Subcutaneous adipose tissue (tissue), 4 donors: ENCODE measurements at places on chromosomes 12 and 14. TPM values are rescaled to one million over a fixed set of nuclear protein-coding genes. Genes with fewer than 3 reads are reported as not detected.

PTGDR gene
- total RNA-seq: 2.0 TPM

GPR135 gene
- 8.2 TPM for total RNA-seq

SERPINA6 gene
- total RNA-seq: not detected

KRT79 gene
- 3.6 TPM for total RNA-seq

KRT72 gene
- not detected for total RNA-seq

ASB2 gene
- total RNA-seq: not detected

OR11G2 gene
- not detected for total RNA-seq

P3H3 gene
- 11.3 TPM for total RNA-seq

RAB21 gene
- 17.0 TPM for total RNA-seq

HOXC10 gene
- 20.9 TPM for total RNA-seq

BDKRB1 gene
- total RNA-seq: not detected

SH2B3 gene
- total RNA-seq: 28.2 TPM

SPPL3 gene
- total RNA-seq: 20.2 TPM

LRTM2 gene
- not detected for total RNA-seq

KLRD1 gene
- 7.0 TPM for total RNA-seq

SRSF5 gene
- 386 TPM for total RNA-seq

PLCZ1 gene
- not detected for total RNA-seq

SMCO3 gene
- not detected for total RNA-seq

KCNH5 gene
- total RNA-seq: not detected

KCNA5 gene
- total RNA-seq: 0.22 TPM

HRK gene
- total RNA-seq: not detected

EEF1AKMT3 gene
- 14.6 TPM for total RNA-seq

GALNT16 gene
- 8.8 TPM for total RNA-seq

PHETA1 gene
- total RNA-seq: 14.1 TPM

RPL10L gene
- not detected for total RNA-seq

OR6C76 gene
- not detected for total RNA-seq

IKZF4 gene
- total RNA-seq: 10.5 TPM
